ENCODE measurements at places on chromosomes 3 and 15. TPM values are rescaled to one million over a fixed set of nuclear protein-coding genes. Genes with fewer than 3 reads are reported as not detected.

DNA sequence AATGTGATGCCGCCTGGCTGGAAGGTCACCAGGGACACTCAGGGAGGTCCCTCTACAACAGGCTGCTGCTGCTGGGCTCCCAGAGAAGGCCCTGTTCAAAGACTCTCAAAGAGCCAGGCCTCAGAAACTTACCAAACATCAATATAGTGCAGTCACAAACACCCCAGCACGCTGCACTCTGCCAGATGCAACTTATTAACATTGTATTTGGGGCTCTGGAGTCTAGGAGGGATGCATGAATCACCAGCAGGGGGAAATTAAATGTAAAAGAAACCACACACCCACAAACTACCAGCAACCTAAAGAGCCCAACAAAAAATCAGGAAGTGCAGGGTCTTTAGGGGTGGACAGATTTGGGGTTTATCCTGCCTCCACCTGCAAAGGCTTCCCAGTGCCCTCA, 74.6 kb upstream of the SPATA12 start:
- no peak for DNase-seq

DNA sequence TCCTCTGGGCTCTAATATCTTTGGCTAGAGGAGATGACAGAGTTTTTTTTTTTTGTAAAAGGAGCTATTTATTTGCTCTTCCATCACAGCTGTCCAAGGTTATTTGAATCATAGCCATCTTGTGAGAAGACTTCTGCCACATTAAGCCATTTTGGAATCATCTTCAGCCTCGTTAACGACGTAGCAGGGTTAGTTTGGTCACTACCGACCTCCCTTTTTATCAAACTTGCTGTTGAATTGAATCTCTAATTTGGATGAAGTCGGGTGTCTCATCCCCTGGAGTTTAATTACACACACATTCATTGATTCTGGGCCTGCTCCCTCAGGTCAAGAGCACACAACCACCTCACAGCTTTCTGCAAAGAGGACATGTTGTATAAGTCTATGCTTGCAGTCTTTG, 238.7 kb downstream of the CPNE4 start:
- no peak for DNase-seq

- DNase-seq, result no peak
Measured at GRCh38 chr3:129536374-129536667, 6.7 kb upstream of the H1-8 start.

- DNase-seq, result no peak
Measured at GRCh38 chr3:182713743-182714517, 79.4 kb upstream of the ATP11B start.

DNA sequence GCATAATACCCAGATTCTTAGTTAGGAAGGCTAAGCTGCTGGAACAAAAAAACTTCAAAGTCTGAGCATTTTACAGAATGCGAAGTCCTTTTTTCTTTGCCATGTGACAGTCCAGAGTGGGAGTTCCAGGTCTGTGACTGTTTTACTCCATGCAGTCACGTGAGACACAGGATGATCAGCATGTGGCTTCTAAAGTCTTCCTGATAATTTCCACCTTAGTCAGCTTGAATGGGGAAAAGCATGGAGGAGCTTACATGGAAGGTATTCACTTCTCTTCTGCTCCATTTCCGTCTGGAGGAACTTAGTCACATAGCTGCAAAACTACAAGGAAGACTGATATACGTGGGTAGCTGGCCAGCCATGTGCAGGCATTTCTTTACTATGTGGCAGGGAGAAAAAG, 1.7 kb downstream of the SNTN start:
- no peak for DNase-seq

DNA sequence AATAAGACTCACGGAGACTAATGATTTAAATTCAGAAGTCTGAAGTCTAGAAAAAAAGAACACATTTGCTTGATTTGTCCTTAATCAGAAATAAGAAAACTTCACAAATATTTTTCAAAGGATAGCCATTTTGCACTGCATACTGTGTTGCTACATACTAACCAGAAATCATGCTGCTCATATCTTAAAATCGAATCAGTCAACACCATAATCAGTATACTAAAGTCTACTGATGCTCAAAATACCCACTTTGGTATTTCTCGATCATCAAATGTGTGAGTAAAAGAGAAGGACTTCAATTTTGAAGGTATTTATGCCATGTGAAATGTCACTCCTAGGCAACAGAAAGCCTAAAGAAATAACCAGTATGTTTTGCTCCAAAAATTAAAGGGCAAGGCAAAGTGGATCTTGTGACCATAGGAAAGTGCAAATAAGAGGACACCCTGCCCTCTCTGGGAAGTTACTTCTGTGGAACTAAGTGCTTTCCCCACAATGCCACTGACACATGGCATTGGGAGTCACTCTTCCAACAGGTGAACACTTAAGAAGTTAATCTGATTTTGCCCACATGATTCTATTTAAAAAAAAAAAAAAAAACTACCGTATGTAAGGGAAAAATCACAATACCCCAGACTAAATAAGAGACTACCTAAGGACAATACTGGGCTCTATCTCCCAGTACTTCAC, 2.7 kb downstream of the LRIG1 start:
- DNase-seq, result no peak

- no peak for DNase-seq
Measured at GRCh38 chr3:13498354-13499060, 18.4 kb downstream of the HDAC11 start.

GRCh38 chr3:79339846-79340245, 428.0 kb downstream of the ROBO1 start:
- no peak for DNase-seq

GRCh38 chr3:74590620-74591262, 23.7 kb downstream of the CNTN3 start:
- no peak for DNase-seq

GRCh38 chr3:45969953-45970352, 25.7 kb downstream of the FYCO1 start:
- no peak for DNase-seq

DNA sequence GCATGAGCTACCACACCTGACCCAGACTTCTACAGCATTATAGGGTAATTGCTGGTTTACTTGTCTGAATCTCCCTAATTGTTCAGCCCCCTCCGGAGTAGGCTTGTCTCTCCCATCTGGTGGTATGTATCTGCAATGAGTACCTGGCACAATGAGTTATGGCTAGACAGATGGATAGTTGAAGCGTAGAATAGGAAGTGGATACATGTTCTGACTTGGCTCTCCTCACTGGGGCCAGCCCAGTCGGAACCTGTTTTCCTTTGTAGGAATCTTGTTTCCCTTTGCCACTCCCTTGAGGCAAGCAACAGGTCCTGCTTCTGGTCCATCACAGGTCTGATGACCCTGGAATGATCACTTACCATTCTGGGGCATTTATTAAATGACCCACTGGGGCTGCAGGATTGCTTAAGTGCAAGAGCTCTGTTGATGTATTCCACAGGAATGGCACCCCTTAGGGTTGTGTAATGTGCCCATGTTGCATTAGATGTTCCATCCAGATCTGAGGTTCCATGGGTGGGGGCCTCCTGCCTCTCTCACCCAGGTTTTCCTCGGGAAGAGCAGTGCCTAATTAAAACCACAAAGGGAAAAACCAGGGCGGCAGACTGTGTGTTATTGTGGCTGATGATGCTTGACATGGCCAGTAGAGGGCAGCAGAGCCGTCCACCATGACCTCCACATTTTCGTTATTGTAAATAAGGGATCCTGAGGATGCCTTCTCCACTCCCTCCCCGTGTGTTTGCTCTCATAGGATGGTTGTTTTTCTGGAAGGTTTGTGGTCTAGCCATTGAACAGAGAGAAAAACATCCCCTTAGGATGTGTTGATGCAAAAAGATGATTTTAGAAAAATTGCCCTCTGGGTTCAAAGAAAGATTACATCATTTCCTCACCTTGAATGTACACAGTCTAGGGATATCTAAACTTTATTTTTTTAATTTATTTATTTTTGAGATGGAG, 58.0 kb downstream of the CMTM8 start:
- peak; percentile 76 for DNase-seq

CDCP1 gene
- 35.2 TPM for polyA plus RNA-seq

GPR171 gene
- polyA plus RNA-seq, result 8.9 TPM

HTR3E gene
- polyA plus RNA-seq, result not detected

UBAP1L gene
- polyA plus RNA-seq, result 0.23 TPM

Data from sigmoid colon (tissue), 7 donors.